Fibroblast of skin of left biceps (primary cell): ENCODE measurements at places on chromosomes 3 and 15.
A peak's percentile ranks its signal among the peaks of the same experiment; 100 is the strongest.

DNA sequence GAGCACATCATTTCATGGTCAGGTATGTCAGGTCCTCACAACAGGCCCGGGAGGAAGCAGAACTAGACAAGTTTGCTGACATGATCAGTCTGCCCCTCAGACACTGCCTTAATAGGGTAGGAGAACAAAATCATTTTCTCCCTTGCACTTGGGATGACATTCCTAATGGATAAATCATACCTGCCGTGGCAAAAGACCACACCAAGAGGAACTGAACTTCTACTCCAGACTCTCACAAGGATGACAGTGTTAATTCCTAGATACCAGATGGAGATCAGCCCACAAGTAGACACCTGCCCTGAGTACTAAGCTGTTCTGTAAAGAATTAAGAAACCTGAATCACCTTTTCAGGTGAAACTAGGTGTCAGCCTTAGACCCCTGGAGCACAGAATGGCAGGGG is 19.5 kb downstream of the SIAH2 start:
- no peak for DNase-seq

GRCh38 chr15:95558131-95558530 is 772.4 kb upstream of the NR2F2 start:
- DNase-seq: no peak

GRCh38 chr15:101137312-101137940 is 114.4 kb downstream of the CHSY1 start:
- no peak for DNase-seq

DNA sequence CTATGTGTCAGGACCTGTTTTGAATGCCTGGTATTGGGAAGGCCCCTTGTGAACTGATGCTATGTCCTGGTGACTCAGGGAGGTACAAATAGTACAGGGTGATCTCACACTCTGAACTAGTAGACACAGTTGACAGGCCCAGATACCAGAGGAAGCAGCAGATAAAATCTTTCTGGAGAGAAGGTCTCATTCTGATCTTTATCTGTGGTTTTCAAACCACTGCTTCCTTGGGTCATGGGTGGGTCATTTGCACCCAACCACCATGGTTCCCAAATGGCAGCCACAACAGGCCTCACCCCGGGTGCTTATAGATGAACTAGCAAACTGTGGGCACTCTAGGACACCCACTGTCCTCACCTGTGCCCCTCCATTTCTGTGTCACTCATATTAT is 43.4 kb downstream of the PXYLP1 start:
- DNase-seq: no peak

DNA sequence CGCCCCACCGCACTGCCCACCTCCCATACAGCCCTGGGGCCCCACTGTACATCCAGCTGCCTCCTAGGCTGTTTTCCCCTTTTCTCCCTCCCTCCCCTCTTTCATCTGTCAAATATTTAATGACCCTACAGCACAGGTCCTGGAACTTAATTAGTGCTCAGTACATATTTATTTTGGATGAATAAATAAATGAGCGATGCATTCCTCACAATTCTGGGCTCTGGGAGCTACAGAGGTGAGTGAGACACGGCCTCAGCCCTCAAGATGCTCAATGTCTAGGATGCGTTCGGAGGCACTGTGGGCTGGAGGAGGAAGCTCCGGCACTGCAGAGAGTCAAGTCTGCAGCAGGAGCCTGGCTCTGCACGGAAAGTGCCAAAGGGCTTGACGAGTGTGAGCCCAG is 175.0 kb downstream of the FAM43A start:
- DNase-seq: no peak

DNA sequence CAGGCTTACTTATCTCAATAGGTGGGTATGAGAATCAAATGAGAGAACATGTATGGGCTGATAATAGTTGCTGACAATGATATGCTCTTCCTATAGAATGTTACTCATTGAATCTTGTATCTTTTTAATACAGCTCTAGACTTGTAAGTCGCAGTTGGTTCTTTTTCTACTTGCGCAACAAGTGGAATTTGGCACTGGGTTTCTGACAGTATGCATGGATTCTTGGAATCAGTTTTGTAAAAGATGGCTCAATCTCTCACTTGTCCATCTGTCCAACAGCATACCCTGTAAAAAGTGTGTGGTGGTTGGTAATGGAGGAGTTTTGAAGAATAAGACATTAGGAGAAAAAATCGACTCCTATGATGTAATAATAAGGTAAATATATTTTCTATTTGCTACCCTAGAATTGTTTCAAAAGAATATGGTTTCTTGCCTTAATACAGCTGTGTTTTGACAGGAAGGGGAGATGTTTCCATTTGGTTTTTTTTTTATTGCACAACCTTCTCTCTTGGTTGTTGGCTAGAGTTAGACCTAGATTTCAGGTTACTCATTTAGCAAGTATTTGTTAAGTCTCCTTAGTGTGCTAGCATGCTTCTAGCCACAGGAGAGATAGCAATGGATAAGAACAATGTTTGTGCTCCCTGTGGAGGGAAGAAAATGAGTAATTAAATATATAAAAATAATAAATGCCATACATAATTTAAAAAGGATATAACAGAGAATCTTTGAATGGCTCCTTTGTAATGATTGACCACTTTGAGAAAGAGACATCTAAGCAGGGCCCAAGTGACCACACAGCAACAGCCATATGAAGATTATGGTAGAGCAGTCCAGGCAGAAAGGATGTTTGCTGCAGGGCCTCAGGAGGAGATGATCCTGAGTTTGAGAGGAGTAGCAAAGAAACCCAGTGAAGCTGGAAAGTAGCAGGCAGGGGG is 21.8 kb downstream of the ST3GAL6 start:
- DNase-seq: peak; percentile 79

GRCh38 chr3:168455814-168456213 is 360.1 kb upstream of the GOLIM4 start:
- no peak for DNase-seq
